OCI-LY7 (cell line): ENCODE measurements at places on chromosomes 6 and 20.

DNA sequence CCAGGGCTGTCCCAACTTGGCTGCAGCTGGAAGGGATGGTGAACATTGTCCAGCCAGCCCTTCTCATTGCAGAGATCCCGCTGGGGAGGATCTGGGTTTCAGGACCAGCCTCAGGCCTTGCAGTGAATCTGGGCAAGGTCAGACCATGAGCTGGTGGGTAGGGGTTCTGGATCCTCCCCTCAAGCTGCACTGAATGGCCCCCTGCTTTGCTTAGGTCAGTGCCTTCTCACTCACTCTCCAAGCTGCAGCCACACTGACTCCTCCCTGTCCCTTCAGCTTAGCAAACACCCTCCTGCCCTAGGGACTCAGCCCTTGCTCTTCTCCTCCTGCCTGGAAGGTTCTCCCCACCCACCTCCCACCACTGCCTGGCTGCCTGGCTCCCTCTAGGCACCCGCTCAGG lies 95.3 kb upstream of the KCNG1 start:
- DNase-seq, result no peak

DNA sequence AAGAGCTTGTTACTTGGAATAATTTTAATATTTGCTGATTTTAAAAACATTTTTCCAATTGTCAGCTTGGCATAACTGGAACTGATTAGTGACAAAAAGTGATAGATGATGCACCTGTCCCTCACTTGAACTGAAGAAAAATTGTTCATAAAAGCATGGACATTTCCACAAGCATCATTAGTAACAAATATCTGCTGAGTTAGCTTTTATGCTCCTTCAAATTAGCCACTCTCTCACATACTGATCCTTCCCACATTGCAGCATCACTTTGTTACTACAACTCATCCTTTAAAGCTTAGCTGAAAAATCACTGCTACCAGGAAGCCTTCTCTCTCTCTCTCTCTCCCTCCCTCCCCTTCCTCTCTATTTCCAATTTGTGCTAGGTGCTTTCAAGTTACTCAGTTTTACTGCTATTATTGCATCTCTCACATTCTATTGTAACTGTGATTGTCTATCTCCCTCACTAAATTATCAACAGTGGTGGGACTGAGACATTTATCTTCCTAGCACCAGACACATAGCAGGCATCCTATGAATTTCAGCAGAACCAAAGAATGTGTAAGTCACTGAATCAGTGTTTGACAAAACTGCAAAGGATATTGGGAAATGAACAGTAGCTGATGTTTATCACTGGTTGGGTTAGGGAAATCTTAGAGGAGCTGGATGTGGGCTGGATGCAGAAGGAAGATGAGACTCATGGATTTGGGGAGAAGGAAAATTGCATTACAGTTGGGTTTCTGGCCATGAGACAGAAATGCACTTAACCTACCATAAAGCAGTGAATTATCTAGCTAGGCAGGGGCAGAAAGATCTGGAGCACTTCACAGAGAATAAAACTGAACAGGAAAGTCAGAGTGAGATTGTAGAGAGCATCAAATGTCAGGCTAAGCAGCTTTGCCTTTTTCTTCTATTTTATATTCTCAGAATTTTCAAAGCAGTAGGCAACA lies 128.4 kb upstream of the PLN start:
- DNase-seq, result no peak

- DNase-seq, result peak; percentile 40
Measured at GRCh38 chr20:38165089-38165965, at the start of gene TGM2. TSS of gene TGM2 (minus strand) at chr20:38165270. CDS start at chr20:38165198, 72 bp downstream.

- DNase-seq, result no peak
Measured at GRCh38 chr6:139485742-139486475, 111.5 kb upstream of the CITED2 start.

DNA sequence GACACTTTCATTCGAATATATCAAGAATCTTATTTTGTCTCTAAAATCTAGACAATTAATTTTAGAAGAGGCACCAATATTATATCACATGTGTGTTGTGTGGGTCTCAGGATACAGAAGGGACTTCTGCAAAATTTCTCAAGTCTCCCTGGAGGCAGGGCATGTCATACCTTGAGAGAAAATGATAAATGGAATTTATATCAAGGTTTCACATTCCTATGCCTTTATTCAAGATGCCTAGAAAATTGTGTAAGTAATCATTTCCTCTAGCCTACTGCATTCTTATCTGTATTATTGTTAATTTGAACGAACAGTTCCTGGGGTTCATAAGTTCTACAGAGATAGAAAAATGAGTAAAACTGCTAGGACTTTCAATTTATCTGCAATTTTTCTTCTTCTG lies 1247.9 kb downstream of the GRIK2 start:
- DNase-seq, result no peak

DNA sequence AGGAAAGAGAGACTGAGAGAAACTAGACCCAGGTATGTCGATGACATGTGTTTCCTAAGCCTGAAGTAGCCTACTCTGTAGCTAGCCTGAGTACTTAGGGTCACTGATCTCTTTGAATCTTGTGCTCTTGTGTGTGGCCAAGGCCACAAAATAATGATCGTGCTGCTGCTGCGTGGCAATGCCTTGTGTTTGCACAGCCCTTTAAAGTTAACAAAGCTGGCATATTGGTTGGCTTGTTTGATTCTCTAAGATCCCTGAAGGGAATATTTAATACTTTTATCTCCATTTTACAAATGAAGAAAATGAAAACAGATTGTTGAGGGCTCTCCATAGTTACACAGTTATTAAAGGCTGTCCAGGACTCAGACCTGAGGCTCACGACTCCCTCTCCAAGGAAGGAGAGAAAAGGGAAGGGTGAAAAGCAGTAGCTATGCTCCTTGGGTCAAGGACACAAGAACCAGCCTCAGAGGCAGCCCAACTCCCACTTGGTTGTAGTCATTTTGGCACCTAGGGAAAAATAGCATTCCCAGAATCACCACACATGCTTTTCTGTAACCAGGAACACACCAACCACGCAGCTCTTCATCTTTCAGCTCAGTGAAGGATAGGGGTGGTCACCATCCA lies 130.7 kb downstream of the LRFN2 start:
- DNase-seq, result no peak

DNA sequence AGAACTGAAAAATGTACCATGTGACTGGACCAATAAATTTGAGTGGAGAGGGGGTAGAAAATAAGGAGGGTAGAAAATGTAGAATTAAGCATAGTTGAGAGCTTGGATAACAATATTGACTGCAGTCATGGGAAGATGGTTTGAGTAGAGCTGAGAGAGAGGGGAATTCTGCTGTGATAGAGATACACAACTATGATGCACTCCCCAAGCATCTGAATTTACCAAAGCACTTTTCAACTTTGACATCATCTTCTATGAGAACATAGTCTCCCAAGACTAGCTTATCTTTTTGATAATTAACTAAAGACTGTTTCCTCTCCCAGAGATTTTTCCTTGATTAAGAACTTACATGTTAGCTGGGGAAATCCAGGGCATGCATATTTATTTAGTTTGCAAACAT lies 103.1 kb downstream of the TNFRSF21 start:
- DNase-seq, result no peak

DNA sequence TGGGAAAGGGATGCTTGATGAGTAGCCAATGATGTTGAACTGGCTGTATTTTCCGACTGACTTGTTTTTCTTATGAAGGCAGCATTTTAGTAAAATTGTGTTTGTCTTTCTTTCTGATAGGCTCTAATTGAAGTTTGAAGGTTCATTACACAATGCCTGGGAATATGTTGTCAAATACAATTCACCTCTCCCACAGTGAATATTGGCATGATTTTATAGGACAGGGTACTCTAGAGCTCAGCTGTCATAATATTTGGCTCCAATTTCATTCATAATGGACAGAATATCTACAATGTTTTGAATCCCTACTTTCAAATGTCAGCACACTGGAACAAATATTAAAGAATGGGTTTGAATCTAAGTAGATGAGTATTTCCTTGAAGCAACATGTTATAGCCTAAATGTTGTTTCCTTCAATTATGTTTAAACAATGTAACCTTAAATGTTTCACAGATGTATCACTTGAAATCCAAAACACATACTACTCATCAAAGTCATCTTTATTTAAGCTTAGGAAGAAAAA lies 81.4 kb downstream of the LAMA2 start:
- DNase-seq, result no peak

- DNase-seq, result peak; percentile 46
Measured at GRCh38 chr20:25685276-25686080, 11.2 kb downstream of the ZNF337 start.

DNA sequence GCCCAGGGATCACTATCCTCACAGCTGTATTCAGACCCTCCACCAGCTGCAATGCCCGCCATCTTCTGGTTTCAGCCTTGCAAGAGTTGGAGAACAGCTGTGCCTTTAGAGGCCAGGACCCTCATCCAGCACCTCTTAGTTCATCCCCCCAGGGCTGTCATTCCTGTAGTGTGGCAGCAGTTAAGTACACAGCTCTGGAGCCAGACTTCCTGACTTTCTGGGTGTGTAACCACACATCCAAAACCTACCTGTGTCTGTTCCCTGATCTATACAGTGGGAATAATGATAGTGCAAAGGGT lies 452 bp upstream of the TREM2 start:
- no peak for DNase-seq

GRCh38 chr6:148107911-148108310 lies 234.7 kb upstream of the SASH1 start:
- DNase-seq, result no peak

DNA sequence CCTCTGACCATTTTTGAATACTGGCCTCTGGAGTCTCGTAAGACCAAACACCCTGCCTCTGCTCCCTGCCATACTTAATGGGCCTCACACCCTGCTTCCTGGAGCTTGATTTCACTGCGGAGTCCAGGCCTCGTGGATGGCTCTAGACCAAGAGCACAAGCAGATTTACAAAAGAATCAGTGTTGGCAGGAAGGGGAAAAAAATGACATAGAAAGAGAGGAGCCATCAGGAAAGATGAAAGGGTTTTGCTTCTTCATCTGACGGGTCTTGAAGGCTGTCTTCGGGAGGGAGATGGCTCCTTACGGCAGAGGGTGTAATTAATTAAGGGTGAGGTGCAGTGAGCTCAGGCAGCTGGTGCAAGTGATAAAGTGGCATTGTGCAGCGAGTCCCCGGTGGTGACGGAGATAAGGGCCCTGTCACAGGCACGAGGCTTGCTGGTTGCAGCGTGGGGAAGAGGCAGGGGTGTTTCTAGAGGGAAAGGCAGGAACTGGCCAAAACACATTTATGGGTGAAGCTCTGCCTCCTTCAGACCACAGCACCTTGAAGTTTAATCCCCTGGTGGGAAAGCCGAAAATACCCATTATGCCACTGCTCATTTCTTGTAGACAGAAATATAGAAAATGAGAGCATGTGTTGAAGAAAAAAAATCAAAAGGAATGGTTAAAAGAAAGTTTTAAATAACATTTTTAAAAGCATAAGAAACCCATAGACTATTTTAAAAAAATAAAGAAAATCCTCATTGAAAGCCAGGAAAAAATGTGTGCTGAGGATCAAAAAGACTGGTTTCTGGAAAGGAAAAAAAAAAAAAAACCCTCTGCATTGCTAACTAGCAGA lies 128.6 kb upstream of the LRFN2 start:
- no peak for DNase-seq

- no peak for DNase-seq
Measured at GRCh38 chr6:138690975-138691594, 82.5 kb upstream of the CCDC28A start.

DNA sequence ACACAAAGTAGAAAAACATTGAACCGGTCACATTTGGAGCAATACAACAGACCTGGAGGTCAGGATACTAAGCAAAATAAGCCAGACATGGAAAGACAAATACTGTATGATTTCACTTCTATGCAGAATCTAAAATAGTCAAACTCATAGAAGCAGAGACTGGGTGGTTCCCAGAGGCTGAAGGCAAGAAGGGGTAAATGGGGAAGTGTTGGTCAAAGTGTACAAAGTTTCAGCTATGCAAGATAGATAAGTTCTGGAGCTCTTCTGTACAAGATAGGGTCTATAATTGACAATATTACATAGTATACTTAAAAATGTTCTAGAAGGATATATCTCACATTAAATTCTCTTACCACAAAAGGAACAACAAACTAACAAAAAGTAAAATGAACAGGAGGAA lies 70.3 kb downstream of the TMEM244 start:
- no peak for DNase-seq

- DNase-seq, result no peak
Measured at GRCh38 chr6:143754204-143754603, 76.4 kb downstream of the PHACTR2 start.

GRCh38 chr20:51046021-51046985 lies 23.4 kb upstream of the KCNG1 start:
- no peak for DNase-seq

DNA sequence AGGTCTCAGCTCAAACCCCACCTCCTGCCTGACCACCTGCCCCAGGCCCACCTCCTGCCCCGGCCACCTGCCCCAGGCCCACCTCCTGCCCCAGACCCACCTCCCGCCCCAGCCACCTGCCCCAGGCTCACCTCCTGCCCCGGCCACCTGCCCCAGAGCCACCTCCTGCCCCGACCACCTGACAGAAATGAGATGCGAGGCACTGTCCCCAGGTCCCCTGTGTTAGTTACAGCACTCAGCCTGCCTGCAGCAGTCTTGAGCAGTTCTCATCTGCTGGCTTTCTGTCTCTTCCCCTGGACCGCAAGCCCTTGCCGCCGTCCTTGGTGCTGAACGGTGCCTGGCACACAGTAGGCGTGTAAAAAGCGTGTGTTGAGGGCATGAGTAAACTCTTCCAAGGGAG lies 79.5 kb downstream of the CDH4 start:
- no peak for DNase-seq

DNA sequence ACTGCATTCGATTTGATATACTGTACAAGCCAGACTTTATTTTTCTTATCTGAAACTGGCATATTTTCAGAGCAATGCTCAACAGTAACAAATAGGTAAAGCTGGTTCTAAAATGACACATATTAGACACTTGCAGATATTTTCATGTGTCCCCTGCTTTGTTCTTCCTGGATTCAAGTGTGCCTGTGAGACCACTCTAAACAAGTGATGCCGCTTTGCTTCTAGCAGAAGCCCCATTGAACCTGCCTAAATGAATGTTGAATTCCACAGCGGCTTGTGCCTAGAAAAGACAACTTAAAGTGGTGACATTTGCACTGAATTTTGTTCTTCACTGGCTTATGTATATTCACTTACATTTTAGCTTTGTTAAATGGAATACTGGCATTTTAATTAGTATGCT lies 115.7 kb downstream of the AKAP7 start:
- no peak for DNase-seq

GRCh38 chr6:108557494-108558371 lies 3.0 kb upstream of the FOXO3 start:
- peak; percentile 85 for DNase-seq

- DNase-seq, result peak; percentile 46
Measured at GRCh38 chr6:551405-551804, 105.5 kb downstream of the HUS1B start.

DNA sequence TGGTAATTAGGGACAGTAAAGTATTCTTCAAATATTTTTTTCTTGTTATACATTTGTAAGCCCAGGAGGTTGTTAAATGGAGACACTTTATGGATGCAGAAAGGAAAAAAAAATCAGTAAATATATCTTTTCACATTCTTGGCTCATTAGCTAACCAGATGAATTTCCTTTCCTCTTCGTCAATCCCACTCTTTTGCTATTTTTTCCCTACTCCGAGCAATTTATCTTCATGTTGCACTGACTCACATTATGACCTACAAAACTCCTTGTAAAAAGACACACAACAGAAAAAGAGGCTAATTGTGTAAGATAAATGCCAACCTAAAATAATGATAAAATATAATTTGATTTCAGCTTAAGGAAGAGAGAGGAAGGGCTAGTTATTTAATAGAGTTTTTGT lies 472.9 kb upstream of the ZNF337 start:
- DNase-seq, result no peak
